ENCODE measurements at places on chromosomes 12 and 14. TPM values are rescaled to one million over a fixed set of nuclear protein-coding genes. Genes with fewer than 3 reads are reported as not detected.

Gene TMEM119
- not detected for total RNA-seq

Gene SLC17A8
- total RNA-seq = not detected

Gene ABCC9
- 0.12 TPM for total RNA-seq

Gene ANKRD33
- total RNA-seq = not detected

Gene SIX1
- 0.33 TPM for total RNA-seq

Gene PLXNC1
- 2.4 TPM for total RNA-seq

Gene REP15
- total RNA-seq = 0.86 TPM

Gene ARPC3
- total RNA-seq = 245 TPM

Gene WSCD2
- total RNA-seq = not detected

Gene RDH12
- total RNA-seq = not detected

Gene KCNJ8
- total RNA-seq = not detected

Gene KRT75
- not detected for total RNA-seq

Gene CLEC4C
- not detected for total RNA-seq

Gene CNIH1
- 228 TPM for total RNA-seq

Gene CIT
- 25.0 TPM for total RNA-seq

Gene TPH2
- not detected for total RNA-seq

Gene DPPA3
- not detected for total RNA-seq

Gene OR4E2
- not detected for total RNA-seq

Gene SYCP3
- total RNA-seq = not detected

Gene GNPNAT1
- total RNA-seq = 39.2 TPM

Gene RND1
- total RNA-seq = 1.2 TPM

Gene ARHGAP9
- total RNA-seq = 0.69 TPM

Gene HOXC11
- total RNA-seq = 1.2 TPM

Gene A2M
- total RNA-seq = not detected

Gene FAM181A
- not detected for total RNA-seq

Gene SOAT2
- not detected for total RNA-seq

Gene PLA2G1B
- total RNA-seq = not detected

Gene PAX9
- 5.5 TPM for total RNA-seq

Gene LMNTD1
- not detected for total RNA-seq

Gene GPR132
- 0.42 TPM for total RNA-seq

Gene SERPINA10
- total RNA-seq = not detected

Gene TAS2R42
- total RNA-seq = not detected

Gene TMTC2
- 1.7 TPM for total RNA-seq

Data from MCF 10A (cell line).